Lung (tissue), 17 donors: ENCODE measurements at places on chromosomes 2 and 18. TPM values are rescaled to one million over a fixed set of nuclear protein-coding genes. Genes with fewer than 3 reads are reported as not detected.

Gene CHN1
- total RNA-seq, result 15.2 TPM

- DNase-seq, result no peak
Observed at GRCh38 chr2:151156431-151156830, 105.2 kb downstream of the RBM43 start.

GRCh38 chr2:3493615-3494007, 25.7 kb downstream of the ADI1 start:
- DNase-seq, result peak; percentile 58

DNA sequence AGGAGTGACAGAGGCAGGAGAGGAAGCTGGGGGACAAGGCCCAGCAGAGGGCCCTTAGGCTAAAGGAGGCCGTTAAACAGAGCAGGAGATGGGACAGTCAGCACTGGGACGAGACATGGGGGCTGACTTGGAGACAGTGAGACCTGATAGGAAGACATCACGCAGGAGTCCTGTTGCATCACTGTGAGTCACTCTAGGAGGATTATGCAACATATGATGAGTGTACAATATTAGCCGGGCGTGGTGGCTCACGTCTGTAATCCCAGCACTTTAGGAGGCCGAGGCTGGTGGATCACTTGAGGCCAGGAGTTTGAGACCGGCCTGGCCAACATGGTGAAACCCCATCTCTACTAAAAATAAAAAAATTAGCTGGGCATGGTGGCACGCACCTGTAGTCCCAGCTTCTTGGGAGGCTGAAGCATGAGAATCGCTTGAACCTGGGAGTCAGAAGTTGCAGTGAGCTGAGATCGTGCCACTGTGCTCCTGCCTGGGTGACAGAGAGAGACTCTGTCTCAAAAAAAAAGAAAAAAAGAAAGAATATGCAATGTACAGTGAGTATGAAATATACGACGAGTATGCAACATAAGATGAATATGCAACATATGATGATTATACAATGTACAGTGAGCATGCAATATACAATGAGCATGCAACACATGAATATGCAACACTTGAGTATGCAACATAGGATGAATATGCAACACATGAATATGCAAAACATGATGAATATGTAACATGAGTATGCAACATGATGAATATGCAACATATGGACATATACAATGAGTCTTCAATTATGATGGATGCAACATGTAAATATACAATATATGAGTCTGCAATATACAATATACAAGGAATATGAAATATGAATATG, 83.3 kb upstream of the ID2 start:
- no peak for DNase-seq

GRCh38 chr2:225948903-225949302, 549.4 kb downstream of the NYAP2 start:
- no peak for DNase-seq
